ENCODE measurements at places on chromosomes 4 and X.

DNA sequence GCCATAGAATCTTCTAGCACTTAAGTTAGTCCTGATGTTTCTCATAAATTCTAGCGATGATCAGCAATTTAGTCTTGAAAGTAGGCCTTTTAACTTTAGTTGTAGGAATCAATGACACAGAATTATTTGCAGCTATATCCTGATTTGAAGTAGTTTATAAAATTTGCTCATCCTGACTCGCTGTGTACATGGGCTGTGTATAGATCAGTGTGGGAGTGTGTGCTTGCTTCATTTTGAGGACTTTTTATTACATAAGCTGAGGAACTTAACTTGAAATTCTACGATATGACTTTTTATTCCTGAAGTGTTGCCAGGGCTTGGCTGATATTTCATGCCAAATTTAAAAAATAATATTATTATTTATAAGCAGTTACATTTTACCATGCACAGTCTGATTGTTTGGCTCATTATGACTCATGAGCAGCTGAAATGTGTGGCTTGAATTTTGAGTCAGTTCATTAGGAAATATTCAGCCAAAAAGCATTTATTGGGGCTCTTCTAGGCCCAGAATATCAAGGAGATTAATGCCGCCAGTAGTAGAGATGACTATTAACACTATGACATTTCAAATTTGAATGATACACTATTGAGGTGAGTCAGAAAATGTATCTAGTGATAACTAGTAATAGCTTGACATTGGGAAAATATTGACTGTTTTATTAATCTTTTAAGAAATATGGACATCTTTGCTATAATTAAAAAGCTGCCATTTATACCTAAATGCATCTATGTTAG, 128.9 kb upstream of the LIMCH1 start:
- DNase-seq, result no peak

DNA sequence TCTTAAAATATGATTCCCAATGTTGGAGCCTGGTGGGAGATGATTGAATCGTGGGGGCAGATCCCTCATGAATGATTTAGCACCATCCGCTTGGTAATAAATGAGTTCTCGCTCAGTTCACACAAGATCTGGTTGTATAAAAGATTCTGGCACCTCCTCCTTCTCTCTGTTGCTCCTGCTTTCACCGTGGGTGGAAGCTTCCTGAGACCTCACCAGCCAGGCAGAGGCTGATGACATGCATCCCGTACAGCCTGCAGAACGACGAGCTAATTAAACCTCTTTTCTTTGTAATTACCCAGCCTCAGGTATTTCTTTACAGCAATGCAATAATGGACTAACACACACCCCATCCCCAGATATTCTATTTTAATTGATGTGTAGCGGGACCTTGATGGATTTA, 162.2 kb downstream of the NPFFR2 start:
- DNase-seq, result no peak

- no peak for DNase-seq
Observed at GRCh38 chr4:4426511-4427120, 39.7 kb downstream of the NSG1 start.

GRCh38 chr4:184979461-184980124, 38.7 kb upstream of the HELT start:
- DNase-seq, result no peak
